ENCODE measurements at places on chromosomes 1 and 21. TPM values are rescaled to one million over a fixed set of nuclear protein-coding genes. Genes with fewer than 3 reads are reported as not detected.

Gene LCE6A
- total RNA-seq: not detected

DNA sequence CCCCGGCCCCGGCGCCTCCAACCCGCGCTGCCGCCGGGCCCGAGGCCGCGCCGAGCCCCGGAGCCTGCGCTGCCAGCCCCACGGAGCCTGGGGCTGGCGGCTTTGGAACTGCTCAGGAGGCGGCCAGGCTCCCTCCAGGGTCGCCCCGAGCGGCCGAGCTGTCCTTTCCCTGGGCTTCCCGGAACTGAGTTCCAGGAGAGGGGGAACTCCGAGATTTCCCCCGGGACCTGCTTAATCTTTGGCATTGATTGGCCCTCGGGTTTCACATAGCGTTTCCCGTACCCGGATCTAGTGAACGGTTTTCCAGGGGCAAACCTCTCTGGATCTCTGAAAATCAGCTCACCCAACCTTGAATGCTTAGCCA is 504 bp downstream of the H6PD start:
- peak; percentile 70 for DNase-seq

GRCh38 chr1:155037043-155037442 is 3.4 kb downstream of the DCST1 start:
- DNase-seq: no peak

Gene TRABD2B
- total RNA-seq: not detected
